ENCODE measurements at places on chromosomes 3 and 15. TPM values are rescaled to one million over a fixed set of nuclear protein-coding genes. Genes with fewer than 3 reads are reported as not detected.

ARL13B gene
- 14.8 TPM for total RNA-seq

DNA sequence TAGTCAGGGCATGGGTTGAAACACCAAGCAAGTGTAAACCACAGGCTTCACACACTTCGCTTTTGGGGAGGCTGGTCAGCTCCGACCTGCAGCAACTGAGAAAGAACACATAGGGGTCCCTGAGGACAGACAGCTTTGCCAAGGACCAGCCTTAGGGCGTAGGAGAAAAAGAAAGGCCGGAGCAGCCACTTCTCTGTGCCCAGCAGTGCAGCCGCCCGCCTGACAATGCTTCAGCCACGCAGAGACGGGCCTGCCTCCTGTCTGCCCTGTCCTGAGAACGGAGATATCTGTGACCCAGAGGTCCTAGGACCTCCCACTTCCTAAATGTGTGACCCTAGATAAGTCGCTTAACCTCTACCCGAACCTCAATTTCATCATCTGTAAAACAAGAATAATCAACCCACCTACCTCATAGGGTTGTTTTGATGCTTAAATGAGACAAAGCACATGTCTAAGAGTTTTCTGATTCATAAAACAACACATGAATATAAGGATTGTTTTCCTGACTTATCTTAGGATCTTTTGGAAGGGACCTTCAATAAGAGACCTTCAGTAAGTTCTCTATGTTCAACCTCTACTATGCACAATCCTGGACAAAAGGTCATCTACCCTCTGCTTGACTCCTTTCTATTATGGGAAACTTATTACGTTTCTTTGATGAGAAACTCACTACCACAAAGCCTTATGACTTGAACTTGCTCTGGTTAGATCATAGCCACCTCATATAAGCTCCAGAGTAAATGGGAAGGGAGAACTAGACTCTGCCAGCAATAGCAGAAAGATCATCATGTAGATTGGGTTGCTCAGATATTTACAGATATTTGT is 32.9 kb upstream of the RFTN1 start:
- no peak for DNase-seq

- DNase-seq = peak; percentile 28
Observed at GRCh38 chr3:98732286-98733052, 30.7 kb upstream of the ST3GAL6 start.

- no peak for DNase-seq
Observed at GRCh38 chr3:39668420-39668819, 141.0 kb upstream of the MYRIP start.

DNA sequence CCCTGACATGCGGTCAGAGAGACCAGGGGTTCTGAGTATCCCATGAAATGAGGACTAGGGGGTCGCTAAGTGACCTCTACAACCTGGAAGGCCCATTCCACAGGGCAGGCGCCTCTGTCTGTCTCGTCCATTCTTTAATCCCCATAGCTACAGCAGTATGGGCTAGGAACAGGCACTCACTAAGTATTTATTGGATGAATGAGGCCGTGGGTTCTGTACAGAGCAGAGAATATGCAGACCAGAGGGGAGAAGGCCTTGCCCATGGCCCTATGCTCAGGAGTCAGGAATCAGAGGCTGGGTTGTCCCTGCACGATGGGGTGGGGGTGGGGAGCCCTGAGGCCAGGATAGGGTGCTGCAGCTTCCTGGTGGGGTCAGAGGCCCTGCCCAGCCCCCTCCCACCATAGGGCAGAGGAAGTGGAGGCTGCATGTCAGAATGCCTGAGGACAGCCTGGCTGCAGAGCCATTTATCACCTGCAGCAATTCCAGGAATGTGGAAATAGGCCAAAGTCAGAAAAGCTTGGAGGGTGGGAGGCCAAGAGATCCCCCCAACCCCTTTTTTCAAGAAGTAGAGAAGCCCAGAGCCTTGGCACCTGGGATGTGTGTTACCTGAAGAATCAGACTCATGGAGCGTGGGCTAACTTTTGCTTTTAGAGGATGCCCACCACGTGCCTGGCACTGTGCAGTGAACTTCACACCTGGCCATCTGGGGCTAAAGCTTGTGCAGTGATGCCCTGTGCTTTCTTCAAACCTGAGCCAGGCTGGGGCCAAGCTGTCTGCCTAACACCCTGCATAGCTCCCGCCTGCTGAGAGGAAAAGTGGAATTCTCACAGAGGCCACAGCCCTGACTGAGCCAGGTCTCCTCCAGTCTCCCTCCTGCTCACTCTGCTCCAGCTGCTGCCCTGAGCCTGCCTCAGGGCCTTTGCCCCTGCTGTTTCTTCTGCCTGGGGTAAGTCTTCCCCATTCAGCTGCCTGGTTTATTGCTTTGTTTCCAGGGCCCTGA is 109.4 kb downstream of the WNT7A start:
- DNase-seq = no peak

SLC22A14 gene
- total RNA-seq = not detected

DNA sequence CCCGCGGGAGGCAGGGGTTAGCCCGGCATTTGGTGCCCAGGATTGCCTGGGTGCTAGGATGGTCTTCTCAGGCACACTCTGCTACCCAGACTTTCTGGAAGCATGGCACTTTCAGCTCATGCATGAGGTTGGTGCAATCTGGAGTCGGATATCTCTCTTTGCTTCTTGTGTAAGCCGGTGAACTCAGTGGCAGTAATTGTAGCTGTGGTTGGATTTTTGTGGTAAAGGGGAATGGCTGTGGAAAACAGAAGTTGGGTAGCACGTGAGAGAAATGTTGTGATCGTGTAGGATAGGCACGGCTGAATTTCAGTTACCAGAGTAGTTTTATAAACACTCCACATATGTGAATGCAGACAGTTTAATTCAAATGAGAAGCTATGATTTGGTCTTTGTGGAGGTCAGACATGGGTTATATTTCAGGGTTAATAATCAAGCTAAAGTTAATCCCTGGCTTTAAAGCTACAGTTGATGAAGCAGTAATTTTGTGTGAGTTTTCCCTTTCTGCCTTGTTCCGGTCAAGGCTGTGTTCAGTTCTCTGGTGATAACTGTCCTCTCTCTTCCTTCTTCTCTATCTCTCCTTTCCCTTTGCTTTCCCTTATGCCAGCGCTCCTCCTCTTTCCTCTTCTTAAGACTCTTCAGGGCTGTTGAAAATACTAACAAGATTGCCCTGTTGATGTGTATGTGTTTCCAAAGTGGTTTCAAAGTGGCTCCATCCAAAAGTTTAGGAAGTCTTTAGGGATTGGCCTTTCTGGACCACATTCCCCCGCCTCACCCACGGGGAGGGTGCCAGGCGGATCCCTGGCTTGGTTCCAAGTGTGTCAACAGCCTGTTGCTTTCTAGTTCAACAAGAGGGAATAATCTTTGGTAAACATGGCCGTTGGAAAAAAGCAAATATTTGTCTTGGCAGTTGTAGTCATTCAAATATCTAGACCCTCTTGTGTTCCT is 404.6 kb upstream of the C2CD4B start:
- peak; percentile 79 for DNase-seq

DNA sequence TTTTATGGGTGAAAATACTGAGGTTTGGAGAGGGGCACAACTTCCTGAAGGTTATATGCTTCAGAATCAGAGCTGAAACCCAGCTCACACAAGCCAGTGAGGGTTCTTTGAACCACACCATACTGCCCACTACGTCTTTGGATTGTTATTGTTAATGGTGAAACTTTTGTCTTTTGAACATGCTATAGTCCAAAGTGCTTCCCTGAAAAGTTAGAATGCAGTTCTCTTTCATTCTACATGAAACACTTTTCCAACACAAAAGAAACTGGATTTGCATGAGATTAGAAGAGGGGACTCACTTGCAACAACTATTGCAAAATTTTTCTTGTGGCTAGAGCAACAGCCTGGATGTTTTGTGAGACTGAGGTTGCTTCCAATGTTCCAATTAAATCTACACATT is 473.6 kb downstream of the SOX2 start:
- DNase-seq = no peak

DNA sequence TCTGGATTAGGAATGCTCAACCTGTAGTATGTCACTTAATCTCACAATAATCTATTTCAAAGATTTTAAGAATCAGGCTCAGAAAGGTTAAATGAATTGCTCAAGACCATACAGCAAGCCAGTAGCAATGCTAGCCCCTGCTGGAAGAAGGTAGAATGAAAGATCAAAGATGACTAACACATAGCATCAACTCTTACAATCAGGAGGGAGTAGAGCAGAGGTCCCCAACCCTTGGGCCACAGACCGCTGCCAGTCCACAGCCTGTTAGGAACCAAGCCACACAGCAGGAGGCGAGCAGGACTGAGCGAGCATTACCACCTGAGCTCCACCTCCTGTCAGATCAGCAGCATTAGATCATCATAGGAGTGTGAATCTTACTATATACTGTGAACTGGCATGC is 15.5 kb upstream of the GATM start:
- DNase-seq = no peak

DNA sequence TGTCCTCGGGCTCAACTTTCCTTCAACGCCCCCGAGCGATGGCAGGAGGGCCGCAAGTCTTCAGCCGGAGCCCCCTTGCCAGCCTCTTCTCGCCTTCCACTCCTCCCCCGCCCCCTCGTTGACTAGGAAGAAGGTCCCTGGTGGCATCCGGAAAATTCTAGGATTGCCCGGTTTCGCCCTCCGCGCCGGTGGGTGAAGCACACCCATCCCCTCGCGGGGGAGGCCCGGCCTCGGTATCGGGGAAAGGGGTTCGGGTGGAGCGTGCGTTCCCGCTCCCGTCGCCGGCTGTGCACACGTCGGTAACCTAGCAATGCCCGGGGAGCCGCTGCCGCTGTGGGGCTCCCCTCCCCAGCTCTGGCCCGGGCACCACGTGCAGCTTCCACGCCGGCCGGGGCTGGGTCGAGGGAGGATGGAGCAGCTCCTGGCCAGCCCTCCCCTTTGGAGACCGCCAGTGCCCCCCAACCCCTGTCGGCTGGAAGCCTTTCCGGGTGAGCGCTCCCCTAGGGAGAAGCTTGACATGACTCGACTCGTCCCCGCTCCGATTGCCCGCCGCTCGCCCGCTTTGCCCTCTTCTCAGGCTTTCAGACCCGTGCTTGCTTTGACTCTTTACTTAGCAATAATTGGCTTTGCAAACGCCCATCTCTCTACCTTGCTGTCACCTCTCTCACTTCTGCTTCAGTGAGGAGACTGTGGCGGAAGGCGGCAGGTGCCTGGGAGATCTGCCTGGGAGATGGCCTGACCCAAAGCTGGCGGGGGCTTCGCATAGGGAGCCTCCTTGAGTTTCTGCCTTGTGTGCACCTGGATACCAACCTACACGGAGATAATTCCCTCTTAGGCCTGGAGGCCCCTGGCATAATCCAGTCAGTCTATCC is 1.3 kb downstream of the CACNA1D start:
- no peak for DNase-seq

DNA sequence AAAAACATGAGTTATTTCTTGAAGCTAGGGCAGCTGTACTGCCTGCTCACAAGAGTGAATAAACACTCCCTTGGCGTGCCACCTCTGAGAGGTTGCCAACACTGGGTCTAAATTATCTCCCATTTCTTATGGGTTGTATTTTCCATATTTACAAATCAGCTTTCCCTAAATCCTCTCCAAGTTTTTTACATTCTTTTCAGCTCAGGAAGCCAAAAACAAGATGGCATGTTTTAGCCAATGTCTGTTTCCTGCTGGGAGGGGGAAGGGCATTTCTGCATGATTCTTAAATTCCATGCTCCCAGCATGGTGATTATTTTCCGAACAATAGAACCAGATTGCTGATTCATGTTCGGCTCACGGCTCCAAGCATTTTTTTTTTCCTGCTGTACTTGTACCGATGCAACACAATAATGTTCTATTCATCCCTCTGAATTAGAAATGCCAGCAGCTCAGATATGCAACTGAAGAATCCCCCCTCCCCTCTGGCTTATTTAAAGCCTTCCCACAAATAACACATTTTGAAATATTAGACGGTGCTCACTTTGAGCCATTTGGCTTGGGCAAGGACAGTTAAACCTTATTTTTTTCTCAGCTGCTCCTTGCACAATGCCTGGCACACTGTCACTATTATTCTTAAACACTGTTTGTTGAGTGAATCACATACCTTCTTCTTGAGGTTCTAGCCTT is 252.5 kb downstream of the THRB start:
- DNase-seq = peak; percentile 77

P3H2 gene
- total RNA-seq = 166 TPM

GRCh38 chr15:52052066-52052935 is 33.3 kb downstream of the MAPK6 start:
- no peak for DNase-seq

ZKSCAN7 gene
- total RNA-seq = 4.1 TPM

GRCh38 chr3:179113903-179114302 is 34.3 kb upstream of the PIK3CA start:
- DNase-seq = no peak

DNA sequence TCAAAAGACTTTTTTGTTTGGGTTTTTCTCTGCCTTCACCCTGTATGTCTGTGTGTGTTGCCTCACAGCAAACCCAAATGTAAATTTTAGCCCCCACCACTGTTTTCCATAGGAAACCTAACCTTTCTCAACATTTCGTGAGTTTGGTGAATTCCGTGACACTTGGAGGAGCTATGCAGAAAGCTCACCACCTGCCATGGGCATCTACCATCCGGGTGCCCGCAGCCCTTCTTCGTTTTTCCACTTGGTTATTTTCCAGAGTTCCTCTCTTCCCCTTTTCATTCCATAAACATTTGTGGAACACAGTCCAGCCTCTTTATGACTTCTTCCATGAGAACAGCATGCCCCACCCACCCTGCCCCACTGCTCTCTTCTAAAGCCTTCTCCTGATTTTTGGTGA is 31.3 kb downstream of the TMEM158 start:
- no peak for DNase-seq

DNA sequence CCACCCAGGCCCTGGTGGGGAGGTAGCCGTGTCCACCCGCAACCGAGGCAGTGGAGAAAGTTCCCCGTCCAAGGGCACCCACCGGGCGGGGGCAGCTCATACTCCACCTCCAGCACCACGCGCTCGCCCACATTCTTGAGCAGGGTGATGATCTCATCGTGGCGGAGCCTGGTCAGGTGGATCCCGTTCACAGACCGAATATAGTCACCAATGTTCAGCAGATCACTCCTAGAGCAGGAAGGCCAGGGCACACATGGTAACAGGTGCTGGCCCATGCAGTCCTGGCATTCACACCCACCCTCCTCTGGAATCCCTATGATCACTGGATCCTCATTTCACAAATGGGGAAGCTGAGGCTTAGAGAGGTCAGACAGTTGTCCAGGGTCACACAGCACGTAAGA is 15.8 kb downstream of the GRIP2 start:
- no peak for DNase-seq
